ENCODE measurements at places on chromosomes 3 and 15.

DNA sequence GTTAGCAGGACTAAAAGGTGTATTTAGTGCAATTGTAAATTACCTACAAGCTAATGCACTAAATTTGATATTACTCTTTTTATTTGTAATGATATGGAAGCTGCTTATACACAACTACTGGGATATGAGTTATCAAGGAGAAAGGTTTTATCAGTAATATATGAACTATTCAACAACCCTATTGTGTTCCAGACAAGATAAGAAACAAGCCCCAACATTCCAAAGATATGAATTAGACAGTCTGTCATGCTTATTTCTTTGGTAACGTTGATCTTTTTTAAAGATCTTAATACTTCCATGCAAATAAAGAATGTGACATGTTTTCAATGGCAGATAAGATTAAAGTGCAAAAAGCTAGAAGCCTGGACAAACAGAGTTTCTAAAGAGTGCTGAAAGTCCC, 314.0 kb upstream of the THBS1 start:
- no peak overlapping the region for H3K27ac ChIP-seq
- no peak overlapping the region for H3K4me3 ChIP-seq
- no peaks in the 10 kb centered on the region for H3K27me3 ChIP-seq
- no peak for DNase-seq
- H3K4me1 ChIP-seq: no peaks in the 10 kb centered on the region
- H3K36me3 ChIP-seq: no peaks in the 10 kb centered on the region

GRCh38 chr15:52436981-52437380, 91.7 kb downstream of the MYO5A start:
- no peaks in the 10 kb centered on the region for H3K27me3 ChIP-seq
- H3K4me3 ChIP-seq: no peak overlapping the region
- H3K4me1 ChIP-seq: peaks cover 13% of the 10 kb centered on the region
- H3K36me3 ChIP-seq: no peaks in the 10 kb centered on the region
- no peak overlapping the region for H3K27ac ChIP-seq

GRCh38 chr15:100602823-100603393, 519 bp downstream of the ASB7 start:
- H3K4me3 ChIP-seq: peak overlapping the region; percentile 79
- peak overlapping the region; percentile 95 for H3K27ac ChIP-seq
- no peaks in the 10 kb centered on the region for H3K27me3 ChIP-seq
- H3K4me1 ChIP-seq: peaks cover 52% of the 10 kb centered on the region
- H3K36me3 ChIP-seq: peaks cover 8% of the 10 kb centered on the region

DNA sequence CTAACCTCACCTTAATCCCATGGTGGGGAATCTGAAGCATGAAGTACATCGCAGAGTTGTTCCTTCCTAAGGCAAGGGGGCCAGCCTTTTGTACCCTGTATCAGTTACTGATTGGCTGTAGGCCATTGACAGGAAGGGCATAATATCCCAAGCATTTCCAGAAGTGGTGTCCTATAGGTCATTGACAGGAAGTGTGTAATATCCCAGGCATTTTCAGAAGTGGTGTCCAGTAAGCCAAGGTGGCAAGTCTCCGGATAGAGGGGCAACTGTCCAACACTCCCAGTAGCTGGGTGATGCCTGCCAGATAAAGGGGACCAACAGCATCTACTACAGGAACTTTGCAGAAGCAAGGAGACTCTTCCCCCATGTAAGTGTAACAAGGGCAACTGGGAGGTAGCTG, 52.1 kb upstream of the MYRIP start:
- H3K27ac ChIP-seq: no peak overlapping the region
- DNase-seq: no peak
- H3K27me3 ChIP-seq: no peaks in the 10 kb centered on the region
- no peak overlapping the region for H3K4me3 ChIP-seq

DNA sequence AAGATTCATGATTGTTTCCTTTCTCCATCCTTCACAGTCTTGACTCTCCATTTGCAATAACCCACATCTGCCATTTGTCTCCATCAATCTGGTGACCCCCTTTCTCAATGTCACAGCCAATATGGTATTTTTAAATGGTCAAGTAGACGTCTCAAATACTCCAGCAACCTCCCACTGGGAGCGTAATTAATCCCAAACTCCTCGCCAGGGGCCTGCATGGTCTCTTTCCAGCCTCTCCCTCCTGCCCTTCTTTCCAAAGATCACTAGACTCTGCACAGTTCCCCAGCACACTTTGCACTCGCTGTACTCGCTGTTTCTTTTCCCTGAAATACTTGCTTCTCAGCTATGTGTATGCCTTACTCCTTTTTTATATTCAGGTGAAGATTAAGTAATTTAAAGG, 115.3 kb downstream of the PLCH1 start:
- H3K4me3 ChIP-seq: no peak overlapping the region
- no peaks in the 10 kb centered on the region for H3K36me3 ChIP-seq
- DNase-seq: no peak
- H3K27ac ChIP-seq: no peak overlapping the region

Data from CD4-positive, alpha-beta memory T cell (primary cell).